ENCODE measurements at places on chromosomes 5 and 9.

GRCh38 chr5:64861281-64861680 is 92.6 kb downstream of the CWC27 start:
- no peak for DNase-seq

GRCh38 chr5:31661257-31661656 is 22.3 kb downstream of the PDZD2 start:
- DNase-seq = no peak

- no peak for DNase-seq
Measured at GRCh38 chr9:127684576-127684975, 22.2 kb upstream of the CFAP157 start.

DNA sequence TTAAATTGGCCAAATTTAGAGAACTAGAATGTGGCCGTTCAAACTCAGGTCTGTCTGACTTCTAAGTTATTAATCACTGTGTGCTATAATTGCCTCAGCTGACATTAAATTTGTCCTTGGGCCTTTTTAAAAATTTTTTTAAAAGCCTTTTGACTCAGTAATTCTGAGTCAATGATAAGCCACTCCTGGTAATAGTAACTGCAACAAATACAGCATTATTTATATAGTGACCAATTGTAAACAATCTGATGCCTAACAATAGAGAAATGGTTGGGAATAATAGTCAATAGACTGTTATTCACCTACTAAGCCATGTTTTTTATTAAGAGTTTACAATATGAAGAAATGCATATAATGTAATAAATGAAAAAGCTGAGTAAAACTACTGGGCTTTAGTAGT is 70.9 kb upstream of the FSD1L start:
- no peak for DNase-seq

DNA sequence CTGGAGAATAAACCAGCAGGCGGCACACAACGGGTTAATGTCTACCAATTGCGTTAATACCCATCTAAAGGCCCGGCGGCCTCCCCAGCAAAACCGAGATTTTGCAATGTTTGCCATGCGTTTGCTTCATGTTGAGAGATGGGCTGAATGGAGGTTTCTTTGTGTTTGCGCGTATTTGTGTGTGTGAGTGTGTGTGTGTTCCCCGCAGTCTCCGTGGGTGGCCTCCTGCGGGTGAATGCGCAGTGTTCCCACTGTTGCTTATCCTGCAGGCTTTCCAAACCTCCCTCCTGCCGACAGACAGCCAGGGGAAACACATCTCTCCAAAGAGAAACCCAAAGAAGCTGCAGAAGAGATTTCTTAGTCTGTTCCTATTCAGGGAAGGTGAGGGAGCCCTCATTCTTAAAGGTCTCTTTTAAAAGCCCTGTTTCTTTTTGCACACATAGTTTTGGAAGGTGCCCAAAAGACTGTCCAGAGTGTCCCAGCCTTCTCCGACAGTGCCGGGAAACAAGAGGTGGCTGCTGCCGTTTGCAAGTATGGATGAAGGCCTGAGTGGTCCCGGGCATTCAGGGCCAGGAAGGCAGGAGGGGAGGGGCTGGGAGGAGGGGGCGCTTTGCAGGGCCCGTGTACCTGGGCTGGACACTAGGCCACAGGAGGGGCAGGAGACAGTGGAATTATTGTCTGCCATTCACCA is 103.8 kb upstream of the ERCC6L2 start:
- DNase-seq = no peak

DNA sequence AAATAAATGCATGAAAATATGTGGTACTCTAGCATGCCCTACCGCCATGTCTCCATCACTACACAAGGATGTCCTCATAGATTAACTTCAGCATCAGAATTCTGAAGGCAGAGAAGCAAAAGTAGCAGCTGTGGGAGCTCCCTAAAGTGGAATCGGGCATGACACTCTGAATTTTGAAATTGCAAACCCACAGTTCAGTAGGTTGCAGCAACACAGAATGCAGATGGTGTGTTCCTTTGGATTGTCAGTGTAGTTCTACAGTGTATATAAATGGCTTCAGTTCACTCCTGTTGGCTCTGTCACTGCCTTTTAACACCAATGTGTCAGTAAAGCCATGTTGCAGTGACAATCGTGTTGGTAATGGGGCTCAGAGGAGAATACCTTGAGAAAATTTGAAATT is 973.6 kb upstream of the WWC1 start:
- no peak for DNase-seq

Measured in GDM1 (cell line).